ENCODE measurements at places on chromosomes 4 and X.
A peak's percentile ranks its signal among the peaks of the same experiment; 100 is the strongest.

DNA sequence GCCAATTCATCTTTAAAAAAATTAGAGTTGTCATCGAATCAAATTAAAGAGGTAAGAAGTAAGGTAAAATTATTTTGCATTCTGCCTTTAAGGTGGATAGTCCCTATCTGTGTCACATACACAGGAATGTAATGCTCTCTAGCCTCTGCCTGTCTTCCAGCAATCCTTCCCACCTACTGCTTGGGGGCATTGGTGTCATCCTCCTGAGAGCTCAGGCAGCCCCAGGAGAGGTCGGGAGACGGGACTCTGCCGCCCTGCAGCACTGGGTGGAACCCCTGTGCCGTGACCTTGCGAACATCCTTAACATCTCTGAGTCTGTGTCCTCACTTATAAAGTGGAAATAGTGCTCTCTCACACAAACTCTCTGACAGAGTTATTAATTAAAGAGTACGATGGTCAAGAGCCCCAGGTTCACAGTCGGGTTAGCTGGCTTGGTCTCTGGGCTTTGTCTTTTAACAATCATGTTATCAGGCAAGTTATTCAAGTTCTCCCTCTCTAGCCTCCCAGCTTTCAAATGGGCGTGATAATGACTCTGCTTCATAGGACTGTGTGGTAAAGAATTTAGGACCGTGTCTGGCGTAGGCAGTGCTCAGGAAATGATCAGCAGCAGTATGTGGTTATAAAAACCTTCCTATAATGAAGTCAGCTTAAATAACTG, 10.2 kb downstream of the TLR3 start:
- no peak for DNase-seq

DNA sequence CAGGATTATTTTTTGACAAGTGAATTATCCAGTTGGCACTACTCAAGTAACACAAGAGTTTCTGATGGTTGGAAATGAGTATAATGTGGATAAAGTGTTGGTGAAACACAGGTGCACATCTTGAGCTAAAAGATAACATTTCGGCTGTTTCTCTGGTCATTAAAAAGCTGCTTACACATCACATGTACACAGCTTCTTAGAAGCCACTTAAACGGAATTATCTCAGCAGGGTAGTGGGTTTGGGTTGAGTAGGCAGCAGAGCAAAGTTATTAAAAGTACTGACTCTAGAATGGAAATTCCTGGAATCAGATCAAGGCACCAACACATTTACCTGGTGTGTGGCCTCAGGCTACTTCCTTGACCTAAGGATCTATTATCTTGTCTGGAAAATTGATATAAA, 55.4 kb upstream of the RASSF6 start:
- DNase-seq: no peak

GRCh38 chr4:114326358-114326757, 272.2 kb upstream of the UGT8 start:
- DNase-seq: no peak

DNA sequence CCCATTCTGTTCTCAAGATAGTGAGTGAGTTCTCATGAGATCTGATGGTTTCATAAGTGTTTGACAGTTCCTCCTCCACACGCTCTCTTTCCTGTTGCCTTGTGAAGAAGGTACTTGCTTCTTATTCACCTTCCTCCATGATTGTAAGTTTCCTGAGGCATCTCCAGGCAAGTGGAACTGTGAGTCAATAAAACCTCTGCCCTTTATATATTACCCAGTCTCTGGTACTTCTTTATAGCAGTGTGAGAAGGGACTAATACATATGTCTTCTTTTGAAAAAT, 58.4 kb downstream of the CFAP299 start:
- no peak for DNase-seq

GRCh38 chrX:120213438-120214265, 37.0 kb upstream of the ZBTB33 start:
- DNase-seq: peak; percentile 54

DNA sequence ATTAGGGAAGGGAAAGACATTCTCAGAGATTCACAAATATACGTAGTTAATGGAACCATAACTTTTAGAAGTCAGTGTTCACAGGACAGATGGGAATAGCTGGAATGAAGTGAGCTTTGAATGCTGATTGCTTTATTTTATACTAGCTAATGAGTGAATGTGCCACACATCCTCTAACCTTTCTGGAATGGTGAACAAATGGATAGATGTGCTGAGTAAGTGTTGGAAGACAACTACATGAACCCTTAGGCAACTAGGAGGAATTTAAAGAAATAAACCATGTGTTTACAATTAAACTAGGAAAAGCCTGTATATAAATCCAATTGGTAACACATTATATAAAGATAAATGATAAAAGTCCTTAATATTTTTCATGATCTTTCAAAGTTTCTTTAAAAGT, 91.6 kb upstream of the LIMCH1 start:
- DNase-seq: no peak

GRCh38 chr4:127575888-127576287, 56.9 kb upstream of the INTU start:
- DNase-seq: no peak
